ENCODE measurements at places on chromosomes 7 and 10.

DNA sequence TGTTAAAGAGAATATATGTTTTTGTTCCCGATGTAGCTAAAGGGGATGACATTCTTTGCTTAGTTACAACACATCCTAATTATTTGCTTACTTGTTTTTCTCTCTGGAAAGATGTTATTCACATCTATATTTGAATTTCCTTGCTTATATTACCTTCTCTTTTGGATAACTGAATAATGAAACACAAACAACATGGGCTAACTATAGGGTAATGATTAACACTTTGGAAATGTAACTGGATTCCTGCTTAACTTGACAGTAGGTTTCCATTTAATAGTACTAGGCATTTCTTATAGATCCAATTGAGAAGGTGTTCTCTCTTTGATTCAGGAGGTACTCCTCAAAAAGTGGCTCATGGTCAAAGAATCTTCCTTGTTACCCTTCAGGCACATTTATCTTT, 141.1 kb downstream of the CCSER2 start:
- no peak for DNase-seq

- no peak for DNase-seq
Observed at GRCh38 chr10:5356302-5356763, 8.4 kb upstream of the UCN3 start.

DNA sequence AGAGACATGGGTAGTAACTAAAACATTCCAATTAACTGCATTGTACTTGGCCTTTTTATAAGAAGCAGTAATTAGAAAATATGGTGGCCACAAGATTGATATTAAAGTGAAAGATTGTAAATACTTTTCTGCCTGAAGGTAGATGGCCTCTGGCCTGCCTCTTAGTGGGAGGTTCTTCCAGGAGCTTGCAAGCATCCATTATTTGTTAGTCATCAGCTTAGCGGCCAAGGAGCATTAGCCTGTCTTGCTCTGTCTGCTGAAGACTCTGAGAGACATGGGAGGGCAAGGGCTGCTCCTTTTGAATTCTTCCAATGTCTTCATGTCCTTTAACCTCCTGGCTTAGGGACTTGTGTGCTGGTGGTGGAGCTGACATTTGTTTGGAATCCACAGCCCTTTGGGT, 80.4 kb downstream of the TCF7L2 start:
- no peak for DNase-seq

DNA sequence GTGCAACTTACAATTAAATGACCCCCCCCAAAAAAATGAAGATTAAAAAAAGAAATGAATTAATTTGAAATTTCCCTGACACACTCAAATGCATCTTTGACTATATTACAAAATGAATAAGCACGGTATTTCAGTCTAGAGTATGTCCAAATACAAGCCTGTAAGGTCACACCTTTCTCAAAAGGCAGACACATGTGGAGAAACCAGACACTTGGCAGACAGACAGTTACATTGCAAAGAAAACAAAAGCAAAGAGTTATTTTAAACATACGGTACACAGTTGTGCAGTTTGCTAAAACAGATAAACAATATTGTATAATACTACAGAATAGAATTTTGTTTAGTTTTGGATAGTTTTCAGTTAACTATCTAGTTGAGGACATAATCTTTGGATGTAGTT, 153.0 kb downstream of the ATE1 start:
- DNase-seq, result no peak

- DNase-seq, result peak; percentile 59
Observed at GRCh38 chr7:23347682-23348180, 48.6 kb downstream of the MALSU1 start.

- DNase-seq, result peak; percentile 91
Observed at GRCh38 chr10:102120142-102120990, at the start of gene LDB1. Gene LDB1 (minus strand): TSS chr10:102120368. CDS start chr10:102120110, 258 bp downstream.

- no peak for DNase-seq
Observed at GRCh38 chr10:99528494-99529441, 4.0 kb upstream of the NKX2-3 start.

DNA sequence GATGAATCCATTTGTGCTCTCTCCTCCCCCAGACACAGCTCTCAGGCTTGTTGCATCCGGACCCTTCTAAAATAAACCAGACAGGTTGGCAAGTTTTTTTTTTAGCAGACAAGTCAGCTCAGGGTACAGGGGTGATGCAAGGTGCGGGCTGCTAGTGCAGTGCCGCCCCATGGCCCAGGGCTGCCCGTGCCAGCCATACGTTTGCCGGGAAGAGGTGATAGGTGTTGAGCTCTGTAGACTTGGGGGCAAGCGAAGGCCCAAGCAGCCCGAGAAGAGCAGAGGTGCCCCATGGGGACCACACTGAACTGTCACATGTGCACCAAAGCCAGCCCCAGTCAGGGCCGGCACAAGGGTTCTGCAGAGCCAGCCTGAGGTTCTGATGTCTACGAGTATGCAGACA, 57.1 kb upstream of the PDSS1 start:
- no peak for DNase-seq

DNA sequence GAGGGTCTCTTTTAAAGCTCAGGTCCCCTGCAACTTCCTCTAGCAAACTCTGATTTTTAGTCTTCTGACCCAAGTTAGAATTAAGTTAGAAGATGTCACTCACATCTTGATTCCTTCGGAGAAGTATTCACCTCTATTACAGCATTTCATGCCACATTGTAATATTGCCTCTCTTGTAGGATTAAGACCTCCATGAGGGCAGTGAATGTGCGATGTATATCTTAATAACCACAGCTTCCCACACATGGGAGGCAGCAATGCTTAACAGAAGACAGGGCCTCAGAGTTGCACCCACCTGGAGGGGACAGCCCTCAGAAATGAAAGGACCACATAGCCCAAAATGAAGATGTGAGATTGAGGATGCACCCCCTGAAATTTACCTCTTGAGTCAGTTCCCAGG, 270.3 kb downstream of the HTR7 start:
- no peak for DNase-seq

DNA sequence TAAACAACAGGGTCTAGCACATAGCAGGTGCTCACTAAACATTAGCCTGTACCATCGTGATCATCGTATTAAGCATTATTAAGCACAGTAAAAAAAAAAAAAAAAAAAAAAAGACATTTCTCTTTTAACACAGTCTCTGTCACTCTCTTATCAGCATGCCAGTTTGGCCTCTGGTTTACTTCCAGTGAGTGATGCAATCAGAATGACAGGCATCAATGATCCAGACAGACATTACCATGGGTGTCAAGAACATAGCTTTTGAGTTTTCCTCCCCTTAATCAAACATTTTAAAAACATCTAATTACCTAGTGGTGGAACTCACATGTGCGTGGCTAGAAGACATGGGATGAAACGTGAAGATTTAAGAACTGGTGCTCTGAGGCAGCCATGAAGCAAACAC, 115.8 kb downstream of the CTTNBP2 start:
- DNase-seq, result no peak

GRCh38 chr10:60980997-60981396, 37.0 kb upstream of the RHOBTB1 start:
- no peak for DNase-seq

- no peak for DNase-seq
Observed at GRCh38 chr10:24958091-24958720, 5.8 kb upstream of the PRTFDC1 start.

GRCh38 chr10:73113551-73113950, 3.3 kb downstream of the NUDT13 start:
- no peak for DNase-seq

GRCh38 chr10:86103391-86104101, 263.0 kb downstream of the GRID1 start:
- no peak for DNase-seq

GRCh38 chr10:114605155-114605797, 52.8 kb downstream of the ABLIM1 start:
- DNase-seq, result no peak

GRCh38 chr7:33946094-33946699, 40.9 kb downstream of the BMPER start:
- no peak for DNase-seq

DNA sequence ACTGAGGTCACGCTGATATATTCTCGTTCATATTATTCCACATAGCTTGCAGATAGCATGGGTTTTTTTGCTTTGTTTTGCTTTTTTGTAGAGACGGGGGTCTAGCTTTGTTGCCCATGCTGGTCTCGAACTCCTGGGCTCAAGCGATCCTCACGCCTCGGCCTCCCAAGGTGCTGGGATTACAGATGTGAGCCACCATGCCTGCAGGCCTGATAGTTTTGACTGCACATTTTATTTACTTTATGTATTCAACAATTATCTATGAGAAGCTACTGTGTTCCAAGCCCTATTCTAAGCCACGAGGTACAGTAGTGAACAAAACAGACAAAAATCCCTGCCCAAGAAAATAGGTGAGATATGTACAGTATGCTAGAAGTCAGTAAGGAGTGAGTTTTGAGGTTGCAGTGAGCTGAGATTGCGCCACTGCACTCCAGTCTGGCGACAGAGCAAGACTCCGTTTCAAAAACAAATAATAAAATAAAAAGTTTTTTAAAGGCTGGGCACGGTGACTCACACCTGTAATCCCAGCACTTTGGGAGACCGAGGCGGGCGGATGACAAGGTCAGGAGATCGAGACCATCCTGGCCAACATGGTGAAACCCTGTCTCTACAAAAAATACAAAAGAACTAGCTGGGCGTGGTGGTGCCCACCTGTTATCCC, 1.3 kb upstream of the YWHAG start:
- no peak for DNase-seq

DNA sequence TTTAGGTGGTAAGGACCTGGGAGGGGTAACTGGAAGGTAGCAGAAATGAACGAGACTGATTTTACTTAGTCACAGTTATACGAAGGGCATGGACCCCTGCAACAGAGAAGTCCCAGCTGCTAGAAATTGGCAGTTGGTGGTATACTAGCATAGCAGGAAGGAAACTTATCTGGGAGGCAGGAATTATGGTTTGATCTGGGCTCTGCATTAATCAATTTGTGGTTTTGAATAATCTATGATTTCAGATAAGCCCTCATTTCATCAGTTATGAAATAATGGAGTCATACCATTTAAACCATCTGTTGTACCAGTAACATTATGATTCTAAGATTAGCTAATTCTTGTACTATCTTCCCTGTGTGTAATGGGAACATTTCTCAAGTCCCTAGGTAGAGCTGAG, 54.0 kb upstream of the TMEM229A start:
- no peak for DNase-seq

- no peak for DNase-seq
Observed at GRCh38 chr7:159237022-159237653, 92.5 kb upstream of the VIPR2 start.

DNA sequence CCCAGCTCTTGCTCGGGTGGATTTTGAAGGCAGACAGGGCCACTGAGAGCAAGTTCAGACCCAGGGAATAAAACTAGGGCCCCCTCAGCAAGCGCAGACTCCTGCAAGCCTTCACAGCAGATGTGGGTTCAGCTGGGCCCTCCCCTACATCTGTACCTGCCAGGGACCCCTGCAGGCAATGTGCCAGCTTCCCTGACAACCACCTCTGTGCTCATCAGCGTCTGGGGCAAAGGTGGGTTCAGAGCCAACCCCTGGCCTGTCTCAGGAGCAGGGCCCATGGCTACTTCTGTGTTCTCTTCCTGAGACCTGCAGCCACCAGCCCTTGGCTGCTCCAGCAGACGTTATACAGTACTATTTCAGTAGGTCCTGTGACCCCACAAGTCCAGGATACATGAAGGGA, 189.5 kb downstream of the DIP2C start:
- DNase-seq, result no peak

- no peak for DNase-seq
Observed at GRCh38 chr10:89555688-89556445, 20.5 kb upstream of the SLC16A12 start.

DNA sequence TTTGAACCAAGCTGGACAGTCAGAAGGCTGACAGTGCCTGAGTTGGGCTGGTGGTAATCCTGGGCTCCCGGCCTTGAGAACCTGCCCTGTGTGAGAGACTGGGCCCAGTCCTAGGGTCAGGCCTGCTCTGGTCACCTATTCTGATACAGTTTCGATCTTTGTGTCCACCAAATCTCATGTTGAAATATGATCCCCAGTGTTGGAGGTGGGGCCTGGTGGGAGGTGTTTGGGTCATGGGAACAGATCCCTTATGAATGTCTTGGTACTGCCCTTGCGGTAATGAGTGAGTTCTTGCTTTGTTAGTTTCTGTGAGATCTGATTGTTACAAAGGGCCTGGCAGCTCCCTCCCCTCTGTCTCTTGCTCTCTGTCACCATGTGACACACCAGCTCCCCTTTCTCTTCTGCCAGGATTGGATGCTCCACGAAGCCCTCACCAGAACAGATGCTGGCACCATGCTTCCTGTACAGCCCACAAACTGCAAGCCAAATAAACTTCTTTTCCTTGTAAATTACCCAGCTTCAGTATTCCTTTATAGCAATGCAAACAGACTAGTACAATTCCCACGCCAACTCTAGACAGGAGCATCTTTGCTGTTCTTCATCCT, 111.8 kb upstream of the ZNF438 start:
- peak; percentile 50 for DNase-seq

GRCh38 chr7:155992974-155993373, 180.7 kb upstream of the SHH start:
- DNase-seq, result no peak

GRCh38 chr10:62093863-62094291, 174.8 kb downstream of the RTKN2 start:
- DNase-seq, result no peak

DNA sequence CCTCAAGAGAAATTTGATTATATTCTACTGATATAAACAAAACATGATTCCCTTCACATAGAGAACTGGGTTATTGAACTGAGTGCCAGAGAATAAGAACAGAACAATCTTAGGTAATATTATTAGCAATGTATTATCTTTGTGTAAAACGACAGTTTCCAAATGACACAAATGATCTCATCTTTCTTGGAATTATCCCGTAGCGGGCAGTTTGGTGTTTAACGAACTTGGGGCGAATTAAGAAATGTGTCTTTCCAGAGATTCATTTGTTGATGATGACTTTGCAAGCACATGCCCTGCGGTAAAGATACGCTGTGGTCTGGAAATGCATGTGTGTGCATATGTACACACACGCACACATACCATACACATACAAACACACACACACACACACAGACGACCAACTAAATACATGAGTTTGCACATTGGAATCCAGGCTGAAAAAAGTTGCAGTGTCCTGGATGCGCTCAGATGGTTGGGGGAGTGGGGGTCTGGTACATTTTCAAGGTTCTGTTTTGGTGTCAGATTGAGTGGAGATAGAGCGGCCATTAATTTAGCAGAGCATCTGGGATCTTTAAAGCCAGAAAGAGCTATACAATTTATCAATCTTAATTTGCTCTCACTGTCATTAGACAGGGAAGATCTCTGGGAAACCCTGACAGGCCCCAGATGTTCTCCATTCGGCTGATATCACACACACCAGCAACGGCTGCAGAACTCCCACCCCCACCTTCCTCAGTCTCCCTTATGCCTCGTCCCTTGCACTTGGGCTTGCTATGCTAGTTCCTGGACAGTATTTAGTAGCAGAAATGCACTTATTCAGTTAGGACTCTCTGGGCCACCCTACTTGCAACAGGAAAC, 112.4 kb upstream of the FAM171A1 start:
- no peak for DNase-seq

GRCh38 chr7:90749774-90750173, 153.7 kb downstream of the CDK14 start:
- DNase-seq, result no peak

DNA sequence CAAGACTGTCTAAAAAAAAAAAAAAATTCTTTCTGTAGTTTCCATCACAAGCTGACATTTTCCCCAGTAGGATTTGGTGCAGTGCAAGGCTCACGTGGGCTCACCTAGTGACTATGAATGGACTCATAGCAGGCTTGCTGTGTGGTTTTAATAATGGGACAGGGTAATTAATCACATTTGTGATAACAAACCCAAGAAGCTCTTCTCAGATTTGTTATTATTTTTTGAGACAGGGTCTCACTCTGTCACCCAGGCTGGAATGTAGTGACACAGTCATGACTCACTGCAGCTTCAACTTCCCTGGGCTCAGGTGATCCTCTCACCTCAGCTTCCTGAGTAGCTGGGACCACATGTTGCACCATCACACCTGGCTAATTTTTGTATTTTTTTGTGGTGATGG, 40.0 kb downstream of the NACAD start:
- no peak for DNase-seq

Data from activated CD4-positive, alpha-beta T cell treated with anti-CD3 and anti-CD28 coated beads, Interleukin-2, amount 10 ng/mL, durations not matched to agents 24 days and 14 days (primary cell).